SW 1271 (cell line): ENCODE measurements at places on chromosomes 4 and X.

GRCh38 chr4:108854786-108855185 lies 91.9 kb upstream of the ETNPPL start:
- DNase-seq = no peak

DNA sequence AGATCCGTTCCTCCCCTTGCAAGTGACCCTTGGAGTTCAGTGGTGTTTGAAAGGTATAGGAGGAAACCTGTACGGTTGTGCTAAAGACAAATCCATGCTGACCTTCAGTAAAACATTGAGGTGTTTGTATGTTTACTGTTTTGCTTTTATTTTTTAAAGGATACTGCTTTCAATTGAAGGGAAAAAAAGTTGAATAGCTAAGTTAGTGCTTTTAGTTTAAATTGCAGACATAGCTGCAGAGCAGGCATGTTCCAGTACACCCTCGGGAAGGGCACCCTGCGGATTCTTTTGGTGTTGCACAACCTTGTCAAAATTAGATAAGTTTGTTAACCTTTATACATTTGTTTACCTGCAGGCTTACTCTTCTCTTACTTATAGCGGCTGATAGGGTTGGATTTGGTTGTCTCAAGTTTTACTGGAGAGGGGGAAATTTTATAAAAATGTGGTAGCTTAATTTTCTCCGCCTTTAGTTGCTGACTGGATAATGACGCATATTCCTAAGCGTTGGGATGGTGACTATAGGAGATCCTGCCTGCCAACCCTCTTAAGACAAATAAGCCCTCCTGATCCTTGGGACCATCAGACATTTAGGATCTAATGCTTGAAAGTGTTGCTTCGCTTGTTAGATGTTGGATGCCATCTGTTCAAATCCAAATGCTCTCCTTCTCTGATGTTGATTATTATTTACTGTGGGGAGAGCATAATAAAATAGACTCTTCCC lies 2.0 kb downstream of the RAPGEF2 start:
- DNase-seq = no peak

DNA sequence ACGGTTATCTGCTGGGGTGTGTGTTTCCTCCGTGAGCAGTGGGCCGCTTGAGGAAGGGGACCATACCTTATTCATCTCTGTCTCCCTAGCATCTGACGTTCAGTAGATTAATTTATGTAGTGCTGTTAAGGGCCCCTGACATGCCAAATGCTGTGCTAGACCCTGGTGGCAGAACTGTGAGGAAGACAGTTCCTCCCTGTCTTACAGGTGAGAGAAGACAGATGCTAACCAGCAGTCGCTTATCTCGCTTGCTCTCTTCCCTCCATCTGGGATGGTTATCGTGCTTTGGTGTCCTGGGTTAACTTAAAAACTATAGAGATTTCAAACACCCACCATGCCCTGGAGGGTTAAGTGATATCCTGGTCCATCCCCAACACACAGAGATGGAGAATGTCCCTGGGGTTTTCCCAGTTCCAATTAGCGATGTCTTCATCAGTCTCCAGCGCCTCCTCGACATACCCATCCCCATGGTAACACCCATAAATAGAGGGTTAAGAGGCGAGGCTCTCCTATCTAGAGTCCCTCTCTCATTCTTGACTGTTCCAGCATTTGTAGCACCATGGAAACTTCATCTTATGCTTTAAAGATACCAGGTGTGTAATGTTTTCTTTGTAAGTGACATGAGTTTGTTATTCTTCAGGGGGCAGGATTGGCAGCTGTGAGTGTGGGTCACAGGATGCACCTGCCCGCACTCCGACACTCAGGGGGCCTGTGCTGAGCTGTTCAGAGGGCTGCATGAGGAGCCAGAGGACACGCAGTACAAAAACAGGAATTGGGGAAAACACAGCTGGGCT lies 135.2 kb downstream of the STK32B start:
- DNase-seq = no peak

- DNase-seq = no peak
Observed at GRCh38 chrX:132842460-132843238, 115.8 kb downstream of the HS6ST2 start.

DNA sequence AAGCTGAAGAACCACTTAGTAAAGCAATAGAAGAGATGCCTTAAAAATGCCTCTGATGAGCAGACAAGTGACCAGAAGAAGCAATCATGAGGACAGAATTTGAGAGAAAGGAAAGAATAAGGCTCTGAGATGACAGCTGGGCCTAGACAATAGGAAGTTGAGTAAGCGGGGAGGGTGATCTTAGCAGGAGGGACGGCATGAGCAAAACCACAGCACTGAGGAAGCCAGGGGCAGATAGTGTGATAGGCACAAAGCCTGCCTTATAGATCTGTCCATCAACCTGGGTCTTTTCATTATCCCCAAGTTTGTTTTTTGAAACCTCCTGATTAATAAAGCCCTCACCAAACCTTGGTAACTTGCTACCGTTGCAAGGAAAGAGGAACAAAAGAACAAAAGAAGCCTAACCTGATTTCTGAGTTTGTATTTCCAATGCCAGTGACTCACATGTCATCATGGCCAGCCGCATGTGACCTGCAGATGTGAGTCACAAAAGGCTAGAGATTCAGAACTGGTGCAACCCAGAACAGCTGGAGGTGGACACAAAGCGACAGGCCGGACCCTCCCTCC lies 55.7 kb upstream of the PPARGC1A start:
- DNase-seq = peak; percentile 63

- no peak for DNase-seq
Observed at GRCh38 chr4:1058198-1058996, 47.0 kb downstream of the FGFRL1 start.

GRCh38 chr4:74230902-74231499 lies 73.1 kb downstream of the MTHFD2L start:
- DNase-seq = peak; percentile 80

GRCh38 chrX:13994536-13995080 lies 35.1 kb downstream of the GEMIN8 start:
- DNase-seq = no peak

- DNase-seq = no peak
Observed at GRCh38 chr4:176001151-176002006, 64.3 kb upstream of the WDR17 start.

DNA sequence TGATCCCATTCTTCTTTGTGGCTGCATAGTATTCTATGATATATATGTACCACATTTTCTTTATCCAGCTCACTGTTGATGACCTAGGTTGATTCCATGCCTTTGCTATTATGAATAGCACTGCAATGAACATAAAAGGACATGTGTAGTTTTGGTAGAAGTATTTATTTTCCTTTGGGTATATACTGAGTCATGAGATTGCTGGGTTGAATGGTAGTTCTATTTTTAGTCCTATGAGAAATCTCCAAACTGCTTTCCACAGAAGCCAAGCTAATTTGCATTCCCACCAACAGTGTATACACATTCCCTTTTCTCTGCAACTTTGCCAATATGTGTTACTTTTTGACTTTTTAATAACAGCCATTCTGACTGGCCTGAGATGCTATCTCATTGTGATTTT lies 278.3 kb downstream of the PCDH18 start:
- DNase-seq = no peak

DNA sequence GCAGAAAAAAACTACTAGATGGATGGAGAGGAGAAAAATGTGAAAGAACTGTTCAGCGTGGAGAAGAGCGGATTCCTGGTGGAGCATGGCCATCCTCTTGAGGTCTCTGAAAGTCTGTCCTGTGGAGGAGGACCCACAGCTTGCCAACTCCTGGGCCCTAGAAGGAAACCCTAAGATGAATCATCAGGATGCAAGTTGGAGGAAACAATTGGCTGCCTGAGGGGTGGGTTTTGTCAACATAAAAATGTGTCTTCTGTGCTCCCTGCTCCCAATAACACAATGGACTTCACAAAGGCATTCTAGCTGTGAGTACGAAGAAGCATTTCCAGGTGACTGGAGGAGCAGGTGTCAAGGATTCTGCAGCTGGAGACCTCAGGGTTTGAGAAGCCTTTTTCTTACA lies 37.2 kb downstream of the CNGA2 start:
- DNase-seq = no peak

- DNase-seq = no peak
Observed at GRCh38 chrX:1475481-1475880, 22.8 kb upstream of the ASMTL start.

GRCh38 chr4:64341711-64342110 lies 67.5 kb downstream of the TECRL start:
- no peak for DNase-seq

- no peak for DNase-seq
Observed at GRCh38 chrX:31837445-31838049, 765.7 kb upstream of the FTHL17 start.

DNA sequence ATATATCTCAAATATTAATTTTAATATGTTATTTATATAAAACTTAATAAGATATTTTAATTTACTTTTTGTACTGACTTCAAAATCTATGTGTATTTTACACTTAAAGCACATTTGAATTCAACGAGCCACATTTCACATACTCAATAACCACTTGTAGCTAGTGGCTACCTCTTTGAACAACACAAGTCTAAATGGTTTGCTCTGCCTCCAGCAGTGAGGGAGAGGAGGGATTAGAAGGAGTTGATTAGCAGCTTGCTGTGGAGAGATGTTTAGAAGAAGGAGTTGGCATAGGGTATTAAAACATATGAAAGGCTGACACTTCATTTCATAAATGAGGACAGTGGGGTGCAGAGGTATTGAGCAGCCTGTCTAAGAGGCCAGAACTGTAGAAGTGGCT lies 124.0 kb downstream of the ARHGAP24 start:
- no peak for DNase-seq

DNA sequence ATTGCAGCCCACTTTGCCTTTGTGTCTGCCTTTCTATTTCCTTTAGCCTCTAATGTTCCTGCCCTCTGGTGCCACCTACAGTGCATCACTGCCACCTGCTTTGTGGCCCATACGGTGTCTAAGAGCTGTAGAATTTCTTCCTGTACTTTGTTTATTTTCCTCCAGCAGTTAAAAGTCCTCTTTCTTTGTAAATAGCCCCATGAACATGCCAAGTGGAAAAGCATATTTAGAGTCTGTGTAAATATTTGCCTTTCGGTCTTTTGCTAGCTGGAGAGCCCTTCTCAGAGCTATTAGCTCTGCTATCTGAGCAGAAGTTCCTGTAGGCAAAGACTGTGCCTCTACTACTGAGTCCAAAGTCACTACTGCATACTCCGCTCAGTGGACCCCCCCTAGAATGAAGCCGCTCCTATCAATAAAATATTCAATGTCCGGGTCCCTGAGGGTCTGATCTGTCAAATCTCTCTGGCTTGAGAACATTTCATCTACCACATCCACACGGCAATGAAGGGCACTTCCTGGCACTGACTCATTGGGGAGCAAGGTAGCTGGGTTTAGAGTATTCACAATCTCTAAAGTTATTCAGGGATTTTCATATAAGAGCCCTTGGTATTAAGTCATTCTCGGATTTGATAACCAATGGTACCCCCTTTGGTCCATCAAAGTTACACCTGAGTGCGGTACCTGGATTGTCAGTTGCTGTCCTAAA lies 36.3 kb downstream of the SULT1E1 start:
- DNase-seq = peak; percentile 4

- DNase-seq = peak; percentile 12
Observed at GRCh38 chr4:108168671-108169523, at the start of gene LEF1. Gene LEF1, minus strand, starts transcription at chr4:108168932. Its CDS starts 1,165 bp downstream, at chr4:108167767.

DNA sequence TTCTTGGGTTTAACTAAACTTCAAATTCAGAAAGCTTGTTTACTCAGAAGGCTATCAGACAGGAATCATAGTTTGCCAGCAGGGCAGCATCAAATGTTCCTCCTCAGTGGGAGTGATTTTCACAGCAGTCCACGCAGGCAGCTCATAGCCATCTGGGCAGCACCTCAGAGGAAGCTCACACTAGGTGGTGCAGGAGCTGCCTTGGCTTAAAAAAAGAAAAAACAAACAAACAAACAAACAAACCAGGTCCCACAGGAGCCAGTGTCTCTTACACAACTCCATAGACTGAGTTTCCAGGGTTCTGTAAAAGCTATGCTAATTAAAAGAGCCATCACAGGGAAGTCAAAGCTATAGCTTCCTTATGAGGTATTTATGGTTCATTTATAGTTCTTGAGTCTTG lies 10.5 kb upstream of the KLHL5 start:
- no peak for DNase-seq

- no peak for DNase-seq
Observed at GRCh38 chrX:130846746-130847145, 56.3 kb downstream of the ENOX2 start.

- DNase-seq = no peak
Observed at GRCh38 chr4:52612341-52612740, 46.8 kb downstream of the USP46 start.

GRCh38 chrX:150211988-150212387 lies 151.1 kb upstream of the MAMLD1 start:
- DNase-seq = no peak

DNA sequence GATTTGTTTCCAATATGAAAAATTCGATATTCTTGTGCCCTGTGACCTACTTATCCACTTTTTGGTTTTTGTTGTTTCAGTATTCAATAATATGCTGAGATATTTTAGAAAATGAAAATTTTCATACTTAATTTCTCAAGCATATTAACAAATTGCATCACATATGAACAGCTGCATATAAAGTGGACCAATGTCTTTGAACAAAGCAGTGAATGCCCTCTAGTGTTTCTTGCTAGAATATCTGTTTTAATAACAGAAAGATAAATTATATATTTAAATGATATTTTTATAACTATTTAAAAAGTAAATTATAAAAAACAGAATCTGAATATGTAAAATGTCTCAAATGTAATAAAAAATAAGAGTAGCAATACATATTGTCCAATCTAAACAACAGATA lies 31.7 kb upstream of the INTU start:
- DNase-seq = no peak

DNA sequence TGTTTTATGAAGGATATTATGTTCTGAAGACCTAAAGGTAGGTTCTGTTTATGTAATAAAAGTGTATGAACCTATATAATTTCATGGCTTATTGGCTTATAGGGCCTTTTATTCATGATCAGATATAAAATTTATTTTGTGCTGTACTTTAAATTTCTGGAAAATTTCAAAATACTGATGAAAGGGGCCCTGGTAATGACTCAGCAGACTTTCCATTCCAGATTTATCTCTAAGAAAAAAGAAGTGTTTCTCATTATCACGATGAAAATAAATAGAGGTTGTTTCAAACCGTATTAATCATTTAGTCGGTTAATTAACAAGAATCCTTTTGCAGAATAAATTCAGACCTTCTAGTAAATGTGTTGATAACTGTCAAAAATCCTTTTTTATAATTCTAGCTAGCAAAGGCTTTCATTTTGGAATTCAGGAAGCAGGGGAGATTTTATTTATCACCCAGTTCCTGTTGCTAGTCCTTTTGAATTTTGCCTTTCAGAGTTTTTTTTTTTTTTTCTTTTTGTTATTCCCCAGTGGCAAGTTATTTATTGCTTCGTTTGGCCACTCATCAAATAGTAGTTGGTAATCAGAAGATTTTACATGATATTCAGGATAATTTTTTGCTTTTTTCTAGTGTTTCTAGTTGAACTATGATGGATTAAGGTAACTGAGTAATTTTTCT lies 5.4 kb upstream of the TAPT1 start:
- no peak for DNase-seq

DNA sequence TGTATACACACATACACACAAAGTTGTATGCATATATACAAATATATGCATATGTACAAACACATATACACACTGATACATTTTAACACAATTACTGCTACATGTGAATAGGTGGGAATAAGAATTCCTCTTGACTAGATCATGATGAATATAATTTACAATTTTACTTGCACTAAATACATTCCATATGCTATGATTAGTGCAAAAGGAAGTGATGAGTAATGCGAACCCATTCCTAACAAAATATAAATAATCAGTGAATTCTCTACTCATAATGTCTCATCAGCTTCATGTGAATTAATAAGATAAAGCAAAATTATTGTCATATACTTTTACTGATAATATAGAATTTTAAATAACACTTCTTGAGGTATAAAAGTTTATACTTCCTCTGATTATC lies 1077.3 kb upstream of the PCDH10 start:
- no peak for DNase-seq
